ENCODE measurements at places on chromosomes 3 and 15. TPM values are rescaled to one million over a fixed set of nuclear protein-coding genes. Genes with fewer than 3 reads are reported as not detected.

DNA sequence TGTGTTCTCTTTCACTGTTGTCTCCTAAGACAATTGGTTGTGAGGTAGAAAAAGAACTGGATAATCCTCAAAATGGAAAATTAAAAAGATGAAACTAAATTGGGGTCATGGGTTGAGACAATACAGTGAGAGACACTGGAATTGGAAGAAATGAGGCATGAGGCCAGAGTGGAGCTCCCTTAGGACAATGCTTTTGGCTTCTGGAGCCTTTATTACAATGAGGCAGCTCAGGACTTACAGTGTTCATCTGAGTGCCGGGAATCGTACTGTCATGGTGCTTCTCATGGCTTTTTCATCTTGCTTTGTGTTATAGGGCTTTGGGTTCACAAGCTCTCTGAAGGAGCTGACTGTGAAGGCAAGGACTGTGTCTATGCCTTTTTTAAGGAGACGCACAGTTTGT is 293.5 kb downstream of the SOX2 start:
- no peak for DNase-seq

- no peak for DNase-seq
Measured at GRCh38 chr15:42627485-42627884, 52.1 kb downstream of the STARD9 start.

DNA sequence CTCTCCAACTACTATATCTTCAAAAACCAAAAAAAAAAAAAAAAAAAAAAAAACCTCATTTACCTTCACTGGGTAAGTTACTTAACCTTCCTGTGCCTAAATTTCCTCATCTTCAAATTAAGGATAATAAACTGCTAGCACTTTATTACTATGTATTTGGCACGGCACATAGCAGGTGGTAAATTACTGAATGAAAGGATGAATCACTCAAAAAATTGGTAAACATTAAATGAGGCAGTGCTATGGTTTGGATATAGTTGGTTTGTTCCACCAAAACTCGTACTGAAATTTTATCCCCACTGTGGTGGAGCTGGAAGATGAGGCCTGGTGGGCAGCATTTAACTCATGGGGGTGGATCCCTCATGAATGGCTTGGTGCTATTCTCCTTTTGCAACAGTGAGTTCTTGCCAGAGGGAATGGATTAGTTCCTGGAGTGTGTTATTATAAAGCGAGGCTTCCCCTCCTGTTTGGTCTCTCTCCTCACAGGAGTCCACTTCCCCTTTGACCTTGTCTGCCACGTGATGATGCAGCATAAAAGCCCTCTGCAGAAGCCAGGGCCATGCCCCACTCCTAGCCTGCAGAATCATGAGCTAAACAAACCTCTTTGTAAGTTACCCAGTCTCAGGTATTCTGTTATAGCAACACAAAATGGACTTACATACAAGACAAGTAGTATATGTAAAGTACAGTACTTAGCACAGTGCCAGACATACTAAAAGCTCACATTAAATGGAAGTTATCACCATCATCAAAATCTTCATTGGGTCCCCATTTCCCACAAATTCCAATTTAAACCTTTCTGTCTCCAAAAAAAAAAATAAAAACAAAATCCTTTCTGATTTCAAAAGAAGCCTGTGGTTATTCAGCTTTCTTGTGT is 20.6 kb downstream of the DCUN1D1 start:
- DNase-seq = no peak

DNA sequence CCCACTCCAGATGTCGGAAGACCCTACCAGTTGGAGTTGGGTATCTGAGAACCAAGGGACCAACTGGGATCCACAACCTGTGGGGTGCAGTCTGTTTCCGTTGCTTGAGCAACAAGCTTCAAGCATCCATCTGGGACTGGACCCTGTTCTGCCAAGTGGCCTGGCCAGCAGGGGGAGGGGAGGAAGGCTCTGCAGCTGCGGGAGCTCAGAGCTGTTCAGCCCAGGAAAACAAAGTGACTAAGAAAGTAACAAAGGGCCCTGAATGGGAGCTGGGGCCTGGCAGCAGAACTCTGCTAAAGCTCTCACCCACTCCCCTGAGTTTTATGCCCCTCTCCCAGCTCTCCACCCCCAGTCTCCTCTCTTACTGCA is 2.7 kb downstream of the TYRO3 start:
- DNase-seq = no peak

DNA sequence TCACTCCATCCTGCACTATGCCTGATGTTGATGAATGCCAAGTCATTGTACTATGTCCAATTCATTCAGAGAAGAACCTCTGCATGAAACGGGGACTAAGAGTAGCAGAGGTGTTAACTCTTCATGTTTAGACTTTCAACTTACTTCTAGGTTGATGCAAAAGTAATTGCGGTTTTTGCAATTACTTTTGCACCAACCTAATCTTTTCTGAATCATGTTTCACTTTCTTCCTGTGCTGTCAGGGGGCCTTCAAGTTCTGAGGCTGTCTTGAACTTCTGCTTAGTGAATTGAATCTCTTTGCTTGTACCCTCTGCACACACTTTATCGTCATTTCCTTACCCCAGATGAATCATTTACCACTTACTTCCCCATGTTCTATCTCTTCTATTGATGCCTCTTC is 636.2 kb downstream of the NAALADL2 start:
- no peak for DNase-seq

The LRRC2 gene
- 0.29 TPM for total RNA-seq

Measured in activated CD4-positive, alpha-beta T cell treated with anti-CD3 and anti-CD28 coated beads, Interleukin-2, amount 10 ng/mL, durations not matched to agents 7 days and 5 days (primary cell).